ENCODE measurements at places on chromosomes 3 and 15.

DNA sequence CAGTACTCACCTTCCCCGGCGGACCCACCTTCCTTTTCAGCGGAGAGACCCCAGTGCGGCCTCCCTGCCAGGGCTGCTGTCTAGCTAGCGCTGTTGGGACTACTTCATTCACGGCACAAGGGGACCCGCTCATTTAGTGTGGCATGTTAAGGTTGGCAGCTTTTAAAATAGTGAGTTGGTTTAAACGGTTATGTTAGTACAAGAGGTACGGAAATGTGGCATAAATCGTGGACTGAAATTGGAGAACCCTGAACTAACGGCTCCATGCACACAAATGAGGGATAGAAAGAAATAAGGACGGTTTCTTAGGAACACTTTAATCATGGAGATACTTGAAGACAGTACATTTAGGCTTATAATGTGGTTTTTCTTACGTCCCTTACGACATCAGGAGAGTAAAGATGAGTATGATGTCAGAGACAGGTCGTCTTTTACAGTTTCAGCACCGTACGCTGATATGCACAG is 752 bp downstream of the CEP63 start:
- DNase-seq, result no peak

GRCh38 chr15:69414701-69415167 is 585 bp downstream of the KIF23 start:
- no peak for DNase-seq

- DNase-seq, result no peak
Measured at GRCh38 chr15:80580536-80581260, 114.4 kb upstream of the ABHD17C start.

DNA sequence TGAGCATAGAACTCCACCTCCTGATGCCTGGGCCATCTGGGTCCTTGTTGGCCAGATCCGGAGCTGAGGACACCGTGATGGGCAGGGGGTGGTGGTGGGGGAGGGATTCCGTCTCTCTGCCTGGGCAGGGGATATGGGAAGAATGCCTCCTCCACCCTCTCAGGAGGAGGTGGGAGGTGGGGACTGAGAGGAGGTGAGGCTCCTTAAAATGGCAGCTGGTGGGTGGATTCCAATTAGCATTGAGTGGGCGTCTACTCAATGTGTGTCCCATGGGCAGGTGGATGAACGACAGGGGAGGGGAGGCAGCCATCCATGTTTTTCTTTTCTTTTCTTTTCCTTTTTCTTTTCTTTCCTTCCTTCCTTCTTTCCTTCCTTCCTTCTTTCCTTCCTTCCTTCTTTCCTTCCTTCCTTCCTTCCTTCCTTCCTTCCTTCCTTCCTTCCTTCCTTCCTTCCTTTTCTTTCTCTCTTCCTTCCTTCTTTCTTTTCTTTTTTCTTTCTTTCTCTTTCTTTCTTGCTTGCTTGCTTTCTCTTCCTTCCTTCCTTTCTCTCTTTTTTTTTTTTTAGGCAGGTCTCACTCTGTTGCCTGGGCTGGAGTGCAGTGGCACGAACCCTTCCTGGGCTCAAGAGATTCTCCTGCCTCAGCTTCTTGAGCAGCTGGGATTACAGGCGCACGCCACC is 5.0 kb downstream of the SLC28A1 start:
- DNase-seq, result no peak

DNA sequence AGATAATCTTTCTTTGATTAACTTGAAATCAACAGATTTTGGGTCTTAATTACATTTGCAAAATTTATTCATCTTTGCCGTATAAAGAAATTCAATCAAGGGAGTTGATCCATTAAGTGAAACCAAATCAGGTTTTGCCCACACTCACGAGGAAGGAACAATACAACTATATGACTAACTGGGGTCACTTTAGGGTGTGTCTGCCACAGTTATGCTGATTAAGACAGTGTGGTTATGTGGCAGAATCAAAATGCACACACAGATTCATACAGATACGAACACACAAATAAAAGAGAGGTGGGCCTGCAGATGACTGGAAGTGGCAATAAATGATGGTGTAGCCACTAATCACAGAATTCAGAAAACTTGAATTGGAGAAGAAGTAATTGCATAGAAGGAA is 543.5 kb downstream of the GABRG3 start:
- no peak for DNase-seq

All from cortex of kidney (tissue), 1 donor.